ENCODE measurements at places on chromosomes 12 and 14.

DNA sequence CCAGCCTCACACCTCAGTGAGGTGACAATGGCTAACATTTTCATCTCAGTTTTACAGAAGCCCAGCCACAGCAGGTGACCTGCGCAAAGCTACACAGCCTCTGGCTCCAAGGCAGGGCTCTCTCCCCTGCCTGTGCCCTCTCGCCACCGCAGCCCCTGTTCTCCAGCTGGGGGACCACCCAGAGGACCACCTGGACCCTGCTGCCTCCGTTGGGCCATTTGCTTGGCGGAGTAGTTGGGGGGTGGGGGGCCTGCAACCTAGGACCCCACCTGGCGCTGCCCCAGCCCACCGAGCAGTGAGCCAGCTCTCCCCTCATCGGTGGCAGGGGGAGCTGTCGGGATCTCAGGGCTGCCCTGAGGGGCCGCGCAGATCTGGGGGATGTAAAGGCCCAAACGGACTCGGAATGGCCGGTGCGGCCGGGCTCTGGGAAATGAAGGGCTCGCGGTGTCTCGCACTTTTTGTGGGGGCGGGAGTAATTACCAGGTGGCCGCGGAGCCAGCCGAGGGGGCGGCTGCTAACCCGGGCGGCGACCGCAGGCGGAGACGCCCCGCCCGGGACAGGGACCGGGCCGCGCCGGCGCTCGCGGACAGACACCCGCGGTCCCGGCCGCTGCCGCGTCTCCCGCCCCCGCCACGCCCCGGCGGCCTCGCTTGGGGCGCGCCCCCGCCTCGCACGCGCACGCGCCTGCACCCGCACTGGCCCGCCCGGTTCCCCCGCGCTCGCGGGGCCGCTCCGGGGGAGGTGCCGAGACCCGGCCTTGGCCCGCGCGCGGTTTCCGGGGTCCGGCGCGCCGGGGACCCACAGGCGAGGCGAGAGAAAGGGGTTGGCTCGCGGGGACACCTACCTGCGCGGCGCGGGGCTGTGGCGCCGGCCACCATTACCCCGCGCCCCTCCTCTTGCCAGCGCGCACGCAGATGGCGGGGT lies 8.6 kb upstream of the GPR68 start:
- DNase-seq: peak; percentile 44

- no peak for DNase-seq
These were observed 432.1 kb downstream of the CCDC91 start for GRCh38 chr12:28622406-28622805.

- no peak for DNase-seq
These were observed 2.4 kb downstream of the EAPP start for GRCh38 chr14:34536951-34537676.

- no peak for DNase-seq
These were observed 463.6 kb downstream of the TMEM117 start for GRCh38 chr12:44299524-44299923.

DNA sequence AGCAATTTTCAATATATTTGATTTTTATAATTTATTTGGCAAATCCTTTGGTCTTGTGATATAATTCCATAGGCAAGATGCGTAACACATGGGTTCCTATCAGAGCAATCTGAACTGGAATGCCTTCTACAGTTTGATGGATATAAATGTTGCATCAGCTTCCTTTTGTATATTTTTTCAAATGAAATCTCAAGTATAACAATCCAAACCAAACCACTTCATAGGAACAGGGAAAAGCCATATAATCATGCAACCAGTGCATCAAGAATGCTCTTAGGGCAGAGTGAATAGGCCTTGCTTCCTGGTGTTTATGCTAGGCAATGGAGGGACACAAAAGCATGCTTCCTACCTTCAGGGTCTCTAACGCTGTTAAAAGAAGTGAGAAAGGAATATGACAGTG lies 34.5 kb downstream of the EFCAB11 start:
- DNase-seq: no peak

- DNase-seq: no peak
These were observed 95.0 kb downstream of the MED13L start for GRCh38 chr12:116182359-116183063.

- no peak for DNase-seq
These were observed 18.8 kb downstream of the CEP170B start for GRCh38 chr14:104883681-104884361.

DNA sequence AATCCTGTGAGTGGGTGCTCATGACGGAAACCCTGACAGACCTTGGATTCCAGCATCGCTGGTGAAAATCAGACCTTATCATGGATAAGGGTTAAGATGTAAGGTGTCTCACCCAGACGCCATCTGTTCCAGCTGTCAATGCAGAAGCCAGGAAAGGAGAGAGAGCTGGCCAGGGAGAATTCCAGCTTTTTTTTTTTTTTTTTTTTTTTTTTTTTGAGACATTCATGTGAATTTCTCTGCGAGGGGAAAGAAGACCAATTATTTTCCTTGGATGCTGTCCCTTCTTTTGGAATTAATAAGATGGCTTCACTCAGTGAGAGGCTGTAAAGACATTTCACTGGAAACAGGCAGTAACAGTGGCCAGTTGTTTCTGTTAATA lies 1.8 kb downstream of the TRAF3 start:
- DNase-seq: no peak

GRCh38 chr12:113929312-113929989 lies 36.7 kb downstream of the RBM19 start:
- DNase-seq: no peak

GRCh38 chr14:71647086-71647784 lies 285.0 kb upstream of the RGS6 start:
- no peak for DNase-seq
